GM19239 (cell line): ENCODE measurements at places on chromosomes 16 and 17.

GRCh38 chr17:76427501-76428231 is 25.3 kb downstream of the UBE2O start:
- no peak for DNase-seq

- no peak for DNase-seq
Observed at GRCh38 chr17:29181226-29181625, 1.0 kb upstream of the MYO18A start.

DNA sequence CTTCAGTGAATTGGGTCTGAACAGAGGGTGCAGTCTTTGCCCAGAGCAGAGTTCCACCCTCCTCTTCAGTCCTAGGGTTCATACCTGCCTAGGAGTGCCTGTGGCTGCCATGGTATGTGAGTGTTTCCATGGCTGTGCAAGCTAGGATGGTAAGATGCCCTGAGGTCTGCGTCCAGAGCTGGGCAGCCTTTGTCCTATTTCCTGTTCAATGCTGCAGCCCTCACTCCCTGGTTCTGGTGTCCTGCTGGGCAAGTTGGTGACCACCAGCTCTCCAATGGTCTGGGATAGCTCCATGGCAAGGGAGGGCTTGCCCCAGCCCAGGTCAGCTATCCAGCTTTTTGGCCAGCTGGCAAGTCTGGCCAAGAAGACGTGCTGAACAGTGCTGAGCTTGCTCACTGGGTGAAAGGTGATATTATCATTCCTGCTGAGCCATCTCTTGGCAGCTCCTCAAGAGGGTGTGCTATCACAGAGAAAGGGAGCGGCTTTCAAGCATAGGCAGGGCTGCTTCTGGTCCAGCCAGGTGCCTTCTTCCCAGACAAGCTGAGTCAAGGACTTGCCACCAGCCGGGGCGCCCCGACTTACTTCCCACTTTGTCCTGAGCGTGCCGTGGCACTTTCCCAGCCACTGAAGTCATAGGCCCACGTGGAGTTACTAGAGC is 13.0 kb upstream of the NFATC3 start:
- no peak for DNase-seq

GRCh38 chr16:27234603-27235002 is 31.3 kb downstream of the KDM8 start:
- DNase-seq, result no peak

DNA sequence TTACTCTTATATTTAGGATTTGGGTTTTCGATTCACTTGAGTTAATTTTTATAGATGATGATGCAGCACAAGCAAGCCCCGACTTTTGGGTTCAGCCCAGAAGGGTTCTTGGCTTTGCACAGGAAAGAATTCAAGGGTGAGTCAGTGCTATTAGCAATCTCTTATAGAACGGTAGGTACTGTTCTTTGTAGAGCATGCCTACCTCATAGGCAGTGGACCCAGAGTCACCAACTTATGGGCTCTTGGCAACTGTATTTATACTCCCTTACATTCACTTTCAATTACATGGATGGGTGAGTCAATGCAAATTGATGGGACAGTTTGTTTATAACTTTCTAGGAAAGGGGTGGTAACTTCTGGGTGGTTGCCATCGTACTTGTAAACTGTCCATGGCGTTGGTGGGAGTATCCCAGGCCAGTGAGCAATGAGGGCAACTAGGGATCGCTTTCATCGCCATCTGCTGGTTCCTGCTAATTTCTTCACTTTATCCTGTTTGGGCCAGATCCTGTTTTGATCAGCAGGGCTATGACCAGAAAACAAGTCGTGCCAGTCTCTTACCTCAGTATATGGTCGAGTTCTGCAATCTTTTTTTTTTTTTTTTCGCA is 362.6 kb downstream of the CNTNAP4 start:
- DNase-seq, result no peak

DNA sequence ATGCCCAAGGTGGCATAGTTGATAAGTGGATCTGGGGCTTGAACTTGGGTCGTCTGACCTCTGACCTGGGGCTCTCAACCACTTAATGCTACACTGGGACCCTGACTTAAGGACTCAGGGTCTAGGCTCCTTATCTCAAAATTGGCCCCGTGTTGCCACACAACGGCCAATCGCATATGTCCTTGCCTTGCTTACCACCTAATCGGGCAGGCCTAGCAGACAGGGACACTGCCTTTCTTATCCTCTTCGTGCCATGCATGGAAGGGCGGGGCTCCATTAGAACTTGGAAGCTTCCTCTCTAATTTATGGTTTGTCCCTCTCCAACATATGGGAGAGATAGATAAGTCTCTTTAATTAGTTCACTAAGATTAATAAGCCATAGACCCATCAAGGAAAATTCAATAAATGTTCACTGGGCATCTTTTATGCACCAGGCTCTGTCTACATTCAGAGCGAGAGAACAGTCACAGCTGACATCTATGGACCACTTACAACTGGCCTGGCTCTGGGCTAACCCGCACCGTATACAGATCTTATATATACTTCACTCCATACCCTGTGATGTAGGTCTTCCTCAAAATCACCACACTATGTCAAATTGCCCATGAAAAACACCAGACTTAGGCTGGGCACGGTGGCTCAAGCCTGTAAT is 35.1 kb downstream of the CDH1 start:
- no peak for DNase-seq

- no peak for DNase-seq
Observed at GRCh38 chr16:75248536-75249380, 2.7 kb downstream of the BCAR1 start.

GRCh38 chr17:71085238-71086033 is 916.1 kb downstream of the KCNJ2 start:
- DNase-seq, result no peak

DNA sequence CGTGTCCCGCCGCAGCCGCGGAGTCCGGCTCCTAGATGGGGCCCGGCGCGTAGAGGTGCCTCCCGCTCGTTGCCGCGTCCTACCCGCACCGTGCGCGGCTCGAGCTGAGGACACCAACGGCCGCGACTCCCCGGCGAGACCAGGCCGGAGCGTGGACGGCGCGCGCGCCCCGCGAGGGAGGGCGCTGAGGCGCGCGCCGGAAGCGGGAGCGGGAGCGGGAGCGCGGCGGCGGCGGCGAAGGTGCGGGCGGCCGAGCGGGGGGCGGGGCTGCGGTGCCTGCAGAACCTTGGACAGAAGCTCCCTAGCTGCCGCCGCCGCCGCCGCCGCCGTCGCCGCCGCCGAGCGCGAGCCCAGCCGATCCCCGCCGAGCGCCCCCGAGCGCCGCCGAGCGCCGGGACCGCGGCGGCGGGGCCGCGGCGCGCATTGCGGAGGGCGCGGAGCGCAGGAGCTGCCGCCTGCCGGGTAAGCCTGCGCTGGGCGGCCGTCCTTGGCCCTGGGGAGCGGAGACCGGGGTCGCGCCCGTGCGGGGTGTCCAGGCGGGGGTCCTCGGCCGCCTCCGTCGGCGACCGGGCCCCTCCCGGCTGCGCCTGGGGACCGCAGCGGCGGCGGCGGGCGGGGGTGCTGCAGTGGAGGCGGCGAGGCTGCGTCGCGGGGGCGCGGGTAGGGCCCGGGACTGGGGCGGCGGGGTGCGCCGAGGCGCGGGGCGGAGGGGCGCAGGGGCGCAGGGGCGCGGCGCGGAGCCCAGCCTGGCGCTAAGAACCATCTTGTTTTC is at the start of gene CDK5R1:
TSS of gene CDK5R1 (plus strand) at position 293 of the 772 bp plus-strand sequence. CDS start 628 bp downstream, outside the sequence.
- DNase-seq, result peak; percentile 84

- no peak for DNase-seq
Observed at GRCh38 chr17:13209081-13209480, 191.3 kb upstream of the ELAC2 start.

DNA sequence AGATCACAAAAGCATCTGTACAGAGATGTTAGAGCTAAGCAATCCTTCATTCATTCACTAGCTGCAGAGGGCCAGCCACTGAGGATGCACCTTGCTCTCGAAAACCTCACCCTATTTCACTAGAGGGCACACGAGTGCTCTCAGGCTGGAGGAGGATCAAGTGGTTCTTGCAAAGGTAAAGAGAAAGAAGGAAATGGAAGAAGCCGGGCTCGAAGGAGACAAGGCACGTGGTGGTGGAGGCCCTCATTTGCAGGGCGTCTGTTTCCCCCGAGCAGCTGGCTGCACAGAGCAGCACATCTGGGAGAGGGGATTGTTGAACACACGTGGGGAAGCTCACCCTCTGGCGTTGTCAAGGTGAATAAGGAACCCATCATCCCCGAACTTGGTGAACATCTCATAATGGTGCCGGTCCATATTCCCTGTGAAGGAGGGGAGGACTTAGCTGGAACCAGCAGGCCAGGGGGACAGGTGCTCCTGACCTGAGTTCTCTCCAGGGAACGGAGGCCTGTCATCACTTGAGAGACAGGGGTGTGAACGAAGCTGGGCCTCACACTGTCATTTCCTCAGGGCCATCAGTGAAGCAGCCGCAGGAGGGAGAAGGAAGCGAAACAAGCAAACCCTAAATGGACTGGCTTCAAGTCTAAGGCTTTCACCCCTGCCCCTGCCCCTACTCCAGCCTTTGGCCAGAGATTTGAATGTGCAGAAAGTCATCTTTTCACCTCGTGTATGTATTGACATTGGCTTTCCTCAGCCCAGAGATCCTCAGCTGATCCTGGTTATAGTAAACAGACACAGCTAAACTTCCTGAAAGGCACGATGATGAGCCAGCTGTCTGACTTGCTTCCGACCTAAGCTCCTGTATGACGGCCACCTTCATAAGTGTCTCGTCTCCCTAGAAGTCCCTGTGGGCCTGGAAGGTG is 27.6 kb downstream of the PRKAR1A start:
- no peak for DNase-seq

DNA sequence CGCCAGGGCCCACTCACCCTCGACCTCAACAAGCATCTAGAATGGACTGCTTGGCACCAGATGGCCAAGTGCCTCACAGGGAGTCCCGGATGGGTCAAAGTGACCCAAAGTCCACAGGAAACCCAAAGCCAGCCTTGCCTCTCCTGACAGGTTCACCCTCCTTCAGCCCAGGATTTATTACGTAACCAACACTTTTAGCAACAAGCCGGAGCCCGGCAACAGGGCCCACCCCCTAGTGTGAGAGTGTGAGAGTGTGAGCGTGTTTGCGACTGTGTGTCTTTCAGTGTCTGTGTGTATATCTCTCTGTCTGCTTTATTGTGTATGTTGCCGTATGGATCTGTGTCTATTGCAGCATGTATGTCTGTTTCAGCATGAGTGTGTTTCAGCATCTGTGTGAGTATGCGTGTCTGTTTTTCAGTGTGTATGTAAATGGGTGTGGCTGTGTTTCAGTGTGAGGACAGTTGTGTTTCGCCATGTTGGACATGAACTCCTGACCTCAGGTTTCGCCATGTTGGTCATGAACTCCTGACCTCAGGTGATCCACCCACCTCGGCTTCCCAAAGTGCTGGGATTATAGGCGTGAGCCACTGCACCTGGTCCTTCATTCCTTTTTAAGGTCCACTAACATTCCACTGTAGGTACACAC is 13.7 kb upstream of the PEMT start:
- no peak for DNase-seq

DNA sequence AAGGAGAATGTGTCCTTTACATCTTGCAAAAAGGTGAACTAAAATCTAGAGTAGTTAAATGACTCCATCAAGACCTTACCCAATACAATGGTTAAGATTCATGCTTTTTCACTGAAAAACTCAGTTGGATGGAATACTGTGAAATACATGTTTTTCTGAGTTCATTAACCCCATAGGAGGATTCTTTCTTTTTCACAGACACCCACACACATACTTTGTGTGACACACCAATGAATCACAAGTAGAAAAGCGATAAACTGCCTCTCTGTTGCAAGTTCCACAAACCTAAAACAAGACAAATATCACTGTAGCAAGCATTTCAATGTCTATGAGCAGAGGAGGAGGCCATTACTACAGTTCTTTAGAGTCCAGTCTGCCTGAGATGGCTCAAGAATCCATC is 258.8 kb upstream of the CDH5 start:
- no peak for DNase-seq

DNA sequence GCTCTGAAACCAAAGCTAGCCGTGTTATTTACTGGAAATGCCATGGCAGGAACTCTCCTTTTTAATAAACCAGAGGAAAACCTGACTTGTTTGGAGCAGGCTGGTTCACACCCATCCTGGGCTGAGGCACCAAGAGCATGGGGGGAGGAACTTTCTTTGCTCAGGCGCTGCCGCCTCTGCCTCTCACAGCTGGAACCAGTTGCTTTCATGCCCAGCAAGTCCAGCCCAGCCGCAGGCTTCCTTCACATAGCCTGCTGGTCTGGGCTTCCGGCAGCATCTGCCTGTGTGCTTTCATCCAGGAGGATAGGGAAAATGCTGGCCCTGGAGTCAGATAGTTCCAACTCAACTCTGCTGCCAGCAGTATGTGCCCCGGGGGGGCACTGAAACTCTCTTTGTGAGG is 88.1 kb upstream of the ASIC2 start:
- DNase-seq, result no peak

GRCh38 chr16:85055493-85056210 is 28.1 kb downstream of the KIAA0513 start:
- DNase-seq, result peak; percentile 71

DNA sequence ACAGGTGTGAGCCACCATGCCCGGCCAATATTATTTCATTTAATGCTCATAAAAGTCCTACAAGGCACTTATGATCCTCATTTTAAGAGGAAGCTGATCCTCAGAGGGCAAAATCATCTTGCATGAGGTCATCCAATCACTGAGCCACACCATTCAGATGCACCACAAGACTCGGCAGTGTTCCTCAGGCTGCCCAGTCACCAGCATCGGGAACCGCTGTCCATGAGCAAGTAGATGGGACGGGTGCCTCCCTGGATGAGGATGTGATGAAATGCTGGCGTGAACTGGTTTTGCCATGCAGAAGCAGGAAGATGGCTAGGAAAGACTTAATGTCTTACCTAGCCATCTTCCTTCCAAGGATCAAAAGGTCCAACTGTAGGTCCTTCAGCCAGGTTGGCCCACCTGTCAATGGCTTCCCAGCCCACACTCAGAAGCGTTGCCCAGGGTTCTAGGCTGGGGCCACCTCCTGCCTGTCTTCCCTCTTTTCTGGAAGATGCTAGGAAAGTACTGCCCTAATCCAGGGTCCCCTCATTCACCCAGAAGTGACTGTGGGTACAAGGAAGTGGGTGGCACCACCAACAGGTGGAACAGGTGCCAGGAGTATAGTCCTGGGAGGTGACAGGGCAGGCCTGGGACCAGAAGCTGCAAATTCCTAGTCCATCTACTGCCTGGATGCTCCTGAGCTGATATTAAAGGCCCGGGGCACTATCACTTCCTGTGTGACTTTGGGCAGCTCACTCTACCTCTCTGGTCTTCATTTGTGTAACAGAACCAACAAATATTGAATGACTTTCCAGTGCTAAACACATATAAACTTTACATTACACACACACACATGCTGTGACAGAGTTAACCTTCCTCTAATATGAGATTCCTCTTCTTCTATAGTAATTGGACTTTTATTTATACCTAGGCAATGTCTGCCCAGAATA is 32.2 kb upstream of the CRYBA1 start:
- DNase-seq, result no peak
